ENCODE measurements at places on chromosomes 4 and X. TPM values are rescaled to one million over a fixed set of nuclear protein-coding genes. Genes with fewer than 3 reads are reported as not detected.

- H3K36me3 ChIP-seq: no peaks in the 10 kb centered on the region
- no peak overlapping the region for H3K27ac ChIP-seq
- no peak for DNase-seq
- no peaks in the 10 kb centered on the region for H3K27me3 ChIP-seq
These were observed 330.3 kb downstream of the BCOR start for GRCh38 chrX:39767446-39767845.

DNA sequence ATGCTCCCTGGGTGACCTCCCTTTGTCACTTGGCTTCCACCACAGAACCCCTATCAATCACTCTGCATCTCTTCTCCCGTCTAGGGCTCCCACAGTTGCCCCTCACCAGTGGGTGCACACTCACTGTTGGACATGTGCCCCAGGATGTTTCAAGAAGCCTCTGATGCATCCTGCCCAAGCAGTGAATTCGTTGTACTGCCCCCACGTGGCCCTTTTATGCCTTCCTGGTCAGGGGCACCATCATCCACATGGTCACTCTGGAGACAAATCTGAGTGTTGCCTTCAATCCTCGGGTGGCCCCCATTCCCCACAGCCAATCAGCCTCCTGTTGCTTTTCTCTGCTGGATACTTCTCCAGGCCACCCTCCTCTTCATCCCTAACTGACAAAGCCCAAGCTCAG lies 12.2 kb downstream of the ITIH6 start:
- H3K27ac ChIP-seq: no peak overlapping the region
- H3K27me3 ChIP-seq: no peaks in the 10 kb centered on the region
- H3K36me3 ChIP-seq: no peaks in the 10 kb centered on the region
- H3K4me3 ChIP-seq: no peak overlapping the region
- H3K4me1 ChIP-seq: no peaks in the 10 kb centered on the region

CXorf65 gene
- 11.0 TPM for total RNA-seq

CSN1S1 gene
- not detected for total RNA-seq

C4orf36 gene
- total RNA-seq: not detected

INTU gene
- 0.38 TPM for total RNA-seq
